ENCODE measurements at places on chromosomes 3 and 15.

GRCh38 chr3:63979093-63979885, 44.0 kb downstream of the PSMD6 start:
- DNase-seq: no peak

- no peak for DNase-seq
These were observed 3.5 kb downstream of the TF start for GRCh38 chr3:133749427-133750258.

- DNase-seq: no peak
These were observed 72.9 kb upstream of the GALNT15 start for GRCh38 chr3:16101295-16102186.

DNA sequence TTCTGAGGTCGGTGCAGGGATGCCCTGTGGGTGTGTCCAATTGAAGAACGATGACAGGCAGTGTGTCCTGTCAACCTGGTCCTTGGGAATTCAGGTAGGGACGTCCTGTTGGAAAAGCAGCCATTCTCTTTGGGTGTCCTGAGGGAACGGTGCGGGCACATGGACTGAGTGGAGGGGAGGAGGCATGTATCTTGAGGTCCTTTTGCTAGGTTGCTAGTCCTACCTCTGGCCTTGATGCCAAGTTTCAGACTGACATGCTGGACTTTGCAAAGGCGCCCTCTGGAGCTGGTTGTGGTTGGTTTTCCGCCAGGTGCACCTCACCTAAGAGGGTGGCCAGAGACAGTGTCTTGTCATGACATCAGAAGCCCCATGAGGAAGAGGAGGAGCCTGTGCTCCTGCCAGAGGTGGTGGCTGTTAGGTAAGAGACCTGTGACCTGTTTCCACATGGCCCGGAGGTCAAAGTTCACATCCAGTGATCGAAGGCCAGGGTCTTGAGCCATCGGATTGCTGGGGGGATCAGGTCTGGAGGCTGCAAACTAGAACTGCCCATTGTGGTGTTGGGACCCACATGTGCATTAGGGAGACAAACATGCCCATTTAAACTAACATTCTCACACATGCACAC, 106.3 kb downstream of the SNRPN start:
- no peak for DNase-seq

DNA sequence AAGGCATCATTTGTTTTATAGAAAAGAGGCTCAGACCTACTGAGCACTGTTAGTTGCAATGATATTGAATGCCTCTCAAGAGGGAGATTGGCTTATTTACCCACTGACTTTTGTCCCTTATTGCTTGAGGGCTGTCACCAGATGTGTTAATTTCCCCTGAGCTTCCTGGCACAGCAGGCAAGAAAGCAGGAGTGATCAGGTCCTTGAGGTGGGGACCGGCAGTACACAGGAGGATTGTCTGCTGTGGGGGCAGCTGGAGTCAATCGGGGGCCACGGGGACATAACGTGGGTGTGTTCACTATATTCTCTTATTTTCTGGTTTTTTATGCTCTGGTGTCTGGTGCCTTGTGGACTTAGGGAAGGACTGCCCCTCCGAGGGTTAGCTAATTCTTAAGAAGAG, 44.6 kb downstream of the GASK1A start:
- DNase-seq: no peak

GRCh38 chr15:40347559-40348473, 3.0 kb upstream of the PHGR1 start:
- DNase-seq: no peak

Data from C1 segment of cervical spinal cord (tissue), 14 donors.